ENCODE measurements at places on chromosomes 7 and 10.
A peak's percentile ranks its signal among the peaks of the same experiment; 100 is the strongest.

DNA sequence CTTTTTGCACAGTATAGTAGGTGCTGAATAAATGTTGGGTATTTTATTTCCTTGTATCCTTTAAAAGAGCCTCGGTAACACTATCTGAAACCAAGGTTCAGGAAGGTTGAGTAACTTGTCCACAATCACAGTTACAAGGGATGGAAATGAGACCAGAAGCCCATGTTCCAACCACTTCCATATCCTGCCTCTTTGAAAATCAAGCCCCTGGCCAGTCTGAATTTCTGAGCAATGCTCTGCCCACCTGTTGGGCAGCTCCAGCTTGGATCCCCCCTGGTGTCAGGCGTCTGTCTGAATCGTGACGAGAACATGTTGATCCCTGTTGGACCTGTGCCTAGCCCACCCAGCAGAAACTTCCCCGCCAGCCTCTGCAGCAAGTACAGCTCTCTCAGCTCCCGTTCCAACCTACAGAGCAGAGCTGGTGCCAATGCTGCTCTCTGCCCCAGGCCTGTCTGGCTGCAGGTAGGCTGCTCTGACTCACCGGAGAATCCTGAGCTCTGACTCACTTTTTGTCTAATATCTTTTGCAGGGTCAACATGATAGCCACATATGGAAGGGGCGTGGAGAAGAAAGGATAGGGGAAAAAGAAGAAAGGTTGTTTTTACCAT, 595.5 kb downstream of the INHBA start:
- no peak for DNase-seq
- H3K27ac ChIP-seq = no peak overlapping the region
- no peaks in the 10 kb centered on the region for H3K27me3 ChIP-seq
- H3K4me3 ChIP-seq = no peak overlapping the region

DNA sequence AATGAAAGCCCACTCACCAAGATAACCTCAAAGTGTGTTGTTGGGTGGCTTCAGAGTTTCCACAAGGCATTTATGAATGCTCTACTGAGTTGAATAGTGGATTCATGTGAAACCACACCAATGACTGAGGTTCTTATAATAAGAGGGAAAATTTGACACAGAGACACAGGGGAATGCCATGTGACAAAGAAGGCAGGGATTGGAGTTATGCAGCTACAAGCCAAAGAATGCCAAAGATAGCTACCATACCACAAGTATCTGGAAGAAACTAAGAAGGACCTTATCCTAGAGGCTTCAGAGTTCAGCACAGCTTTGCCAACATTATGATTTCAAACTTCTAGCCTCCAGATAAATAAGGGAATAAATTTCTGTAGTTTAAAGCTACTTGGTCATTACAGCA, 68.0 kb upstream of the PCDH15 start:
- no peaks in the 10 kb centered on the region for H3K27me3 ChIP-seq
- H3K4me3 ChIP-seq = no peak overlapping the region
- H3K27ac ChIP-seq = no peak overlapping the region

DNA sequence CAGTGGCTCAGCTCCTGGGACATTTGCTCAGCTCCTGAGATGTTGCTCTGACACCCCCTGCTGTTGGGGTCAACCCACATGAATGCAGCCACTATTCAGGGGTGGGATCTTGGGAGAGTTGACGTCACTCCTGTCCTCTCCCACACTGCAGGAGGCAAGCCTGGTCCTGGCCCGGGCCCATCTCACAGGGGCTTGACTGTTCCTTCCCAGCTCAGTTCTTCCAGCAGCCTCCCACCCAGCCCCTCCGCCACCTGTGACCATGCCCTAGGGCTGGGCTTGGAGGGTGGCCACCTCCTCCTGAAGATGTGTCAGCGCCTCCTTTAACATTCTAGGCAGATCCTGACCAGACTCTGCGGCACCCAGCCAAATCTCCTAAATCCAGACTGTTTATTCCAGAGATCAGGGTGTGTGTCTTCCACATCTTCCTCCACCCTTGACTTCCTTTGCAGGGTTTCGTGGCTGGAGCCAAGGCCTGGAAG, 19.1 kb upstream of the OPALIN start:
- no peak overlapping the region for H3K4me3 ChIP-seq
- peaks cover 11% of the 10 kb centered on the region for H3K4me1 ChIP-seq
- no peaks in the 10 kb centered on the region for H3K27me3 ChIP-seq
- H3K36me3 ChIP-seq = no peaks in the 10 kb centered on the region
- no peak for DNase-seq

- H3K27me3 ChIP-seq = no peaks in the 10 kb centered on the region
- DNase-seq = no peak
- H3K4me3 ChIP-seq = no peak overlapping the region
- no peaks in the 10 kb centered on the region for H3K4me1 ChIP-seq
- H3K36me3 ChIP-seq = no peaks in the 10 kb centered on the region
- peak overlapping the region; percentile 55 for H3K27ac ChIP-seq
Measured at GRCh38 chr10:124587811-124588211, 126.2 kb downstream of the LHPP start.

GRCh38 chr7:152733286-152733934, 26.1 kb upstream of the ACTR3B start:
- peaks cover 4% of the 10 kb centered on the region for H3K4me1 ChIP-seq
- DNase-seq = no peak
- H3K27me3 ChIP-seq = no peaks in the 10 kb centered on the region
- no peak overlapping the region for H3K27ac ChIP-seq
- H3K4me3 ChIP-seq = no peak overlapping the region
- no peaks in the 10 kb centered on the region for H3K36me3 ChIP-seq

- DNase-seq = no peak
- no peaks in the 10 kb centered on the region for H3K4me1 ChIP-seq
- no peak overlapping the region for H3K27ac ChIP-seq
- no peaks in the 10 kb centered on the region for H3K27me3 ChIP-seq
- H3K36me3 ChIP-seq = no peaks in the 10 kb centered on the region
Measured at GRCh38 chr10:90862908-90863514, 5.2 kb upstream of the HTR7 start.

GRCh38 chr7:163971-164881, 28.1 kb upstream of the FAM20C start:
- H3K27ac ChIP-seq = no peak overlapping the region
- H3K27me3 ChIP-seq = no peaks in the 10 kb centered on the region
- DNase-seq = no peak
- no peaks in the 10 kb centered on the region for H3K4me1 ChIP-seq

All from tibial artery (tissue), 4 donors.